ENCODE measurements at places on chromosomes 16 and 17.

GRCh38 chr17:58270476-58271215, 10.1 kb downstream of the MPO start:
- no peak for DNase-seq

- no peak for DNase-seq
Measured at GRCh38 chr16:67683767-67684166, 17.2 kb downstream of the C16orf86 start.

- DNase-seq = no peak
Measured at GRCh38 chr16:52462816-52463215, 84.1 kb downstream of the TOX3 start.

DNA sequence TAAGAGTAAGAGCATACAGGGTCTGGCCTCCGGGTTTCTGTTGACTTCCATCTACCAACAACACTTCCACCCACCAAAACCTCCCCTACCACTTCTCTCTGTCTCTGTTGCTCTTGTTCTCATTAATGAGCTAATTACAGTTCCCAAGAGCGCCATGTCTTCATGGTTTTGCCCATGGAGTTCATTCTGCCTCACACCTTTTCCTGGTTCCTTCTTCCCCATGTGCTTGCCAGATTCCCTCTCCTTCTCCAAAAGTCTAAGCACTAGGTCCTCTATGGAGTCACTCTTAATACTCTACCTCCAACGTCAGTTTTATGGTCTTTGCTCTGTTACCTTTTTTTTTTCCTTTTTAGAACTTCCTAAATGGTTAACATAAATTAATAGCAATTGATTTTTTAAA, 92.8 kb downstream of the MYO1D start:
- DNase-seq = no peak

DNA sequence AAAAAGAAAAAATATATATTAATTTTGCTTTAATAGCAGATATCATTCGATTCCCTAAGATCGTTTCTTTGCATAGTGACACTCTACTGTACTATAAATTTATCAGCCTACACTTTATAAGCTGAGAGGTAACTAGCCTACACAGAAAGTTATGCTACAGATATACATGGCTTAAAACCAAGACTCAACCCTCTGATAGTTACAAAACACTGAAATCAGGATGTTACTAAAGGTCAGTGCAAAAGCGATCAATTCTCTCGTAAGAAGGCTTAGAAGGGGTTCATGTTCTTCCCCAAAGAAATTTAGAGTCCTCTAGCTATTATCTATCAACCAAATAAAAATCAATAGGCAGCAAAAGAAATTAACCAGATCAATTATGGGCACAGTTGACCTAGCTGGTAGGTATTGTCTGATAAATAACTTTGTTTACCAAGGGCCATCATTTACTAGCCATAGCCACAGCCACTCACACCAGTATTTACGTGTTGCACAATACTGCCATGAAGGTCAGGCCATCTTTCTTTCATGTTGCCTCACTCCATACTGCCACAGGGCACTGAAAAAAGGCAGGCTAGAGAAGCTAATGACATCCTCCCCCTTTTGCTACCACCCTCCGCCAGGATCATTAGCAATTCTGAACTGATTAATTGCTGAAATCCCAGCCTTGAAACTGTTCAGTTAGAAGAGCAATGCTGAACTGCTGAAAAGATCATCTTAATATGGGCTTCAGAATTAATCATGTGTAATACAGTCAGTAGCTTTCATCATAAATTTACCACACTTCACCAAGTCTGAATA, 43.7 kb downstream of the RND2 start:
- DNase-seq = no peak

DNA sequence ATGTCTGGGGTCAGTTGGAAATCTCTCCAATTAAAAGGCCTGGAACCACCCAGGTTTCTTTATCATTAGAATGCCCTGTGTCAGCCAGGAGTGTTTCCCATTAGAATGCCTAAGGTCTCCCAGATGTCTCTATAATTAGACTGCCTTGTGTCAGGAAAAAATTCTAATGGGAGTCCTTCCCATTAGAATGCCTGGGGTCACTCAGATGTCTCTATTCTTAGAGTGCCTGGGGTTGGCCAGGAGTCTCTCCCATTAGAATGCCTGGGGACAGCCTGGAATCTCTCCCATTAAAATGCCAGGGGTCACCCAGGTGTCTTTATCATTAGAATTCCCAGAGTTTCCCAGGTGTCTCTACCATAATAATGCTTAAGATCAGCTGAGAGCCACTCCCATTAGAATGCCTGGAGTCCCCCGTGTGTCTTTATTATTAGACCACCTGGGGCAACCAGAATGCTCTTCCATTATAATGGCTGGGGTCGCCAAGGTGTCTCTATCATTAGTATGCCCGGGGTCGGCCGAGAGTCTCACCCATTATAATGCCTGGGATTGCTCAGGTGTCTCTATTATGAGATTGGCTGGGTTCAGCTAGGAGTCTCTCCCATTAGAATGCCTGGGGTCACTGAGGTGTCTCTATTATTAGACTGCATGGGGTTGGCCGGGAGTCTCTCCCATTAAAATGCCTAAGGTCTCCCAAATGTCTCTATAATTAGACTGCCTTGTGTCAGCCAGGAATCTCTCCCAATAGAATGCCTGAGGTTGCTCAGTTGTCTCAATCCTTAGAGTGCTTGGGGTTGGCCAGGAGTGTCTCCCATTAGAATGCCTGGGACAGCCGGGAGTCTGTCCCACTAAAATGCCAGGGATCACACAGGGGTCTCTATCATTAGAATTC, 2254.6 kb downstream of the TP53TG3F start:
- DNase-seq = no peak

DNA sequence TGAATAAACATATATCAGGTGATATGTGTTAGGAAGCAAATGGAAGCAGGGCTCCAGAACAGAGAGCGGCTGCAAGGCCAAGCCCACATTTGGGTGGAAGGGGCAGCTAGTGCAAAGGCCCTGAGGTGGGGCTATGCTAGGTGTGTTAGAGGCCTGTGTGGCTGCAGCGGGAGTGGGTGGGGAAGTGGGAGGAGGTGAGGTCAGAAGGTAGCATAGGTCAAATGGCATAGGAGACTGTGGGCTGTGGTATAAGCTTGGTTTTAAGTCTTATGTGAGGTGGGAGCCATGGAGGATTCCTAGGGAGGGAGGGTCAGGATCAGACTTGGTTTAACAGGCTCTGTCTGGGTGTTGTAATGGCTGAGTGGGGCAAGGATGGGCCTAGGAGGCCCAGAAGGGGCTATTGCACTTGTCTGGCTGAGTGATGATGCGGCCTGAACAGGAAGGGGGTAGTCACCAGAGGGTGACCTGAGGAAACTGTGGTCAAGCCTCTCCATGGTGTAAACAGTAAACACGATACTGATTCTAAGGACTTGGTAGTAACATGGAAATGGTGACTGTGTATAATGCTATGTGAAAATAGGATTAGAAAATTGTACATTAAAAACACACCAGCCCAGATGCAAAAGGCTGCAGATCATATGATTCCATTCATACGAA, 31.1 kb downstream of the RAI1 start:
- DNase-seq = peak; percentile 83

- DNase-seq = peak; percentile 71
Measured at GRCh38 chr17:16415031-16415924, at the start of gene TRPV2. TRPV2 (plus strand) TSS chr17:16415571; CDS start chr17:16417669, 2,098 bp downstream.

DNA sequence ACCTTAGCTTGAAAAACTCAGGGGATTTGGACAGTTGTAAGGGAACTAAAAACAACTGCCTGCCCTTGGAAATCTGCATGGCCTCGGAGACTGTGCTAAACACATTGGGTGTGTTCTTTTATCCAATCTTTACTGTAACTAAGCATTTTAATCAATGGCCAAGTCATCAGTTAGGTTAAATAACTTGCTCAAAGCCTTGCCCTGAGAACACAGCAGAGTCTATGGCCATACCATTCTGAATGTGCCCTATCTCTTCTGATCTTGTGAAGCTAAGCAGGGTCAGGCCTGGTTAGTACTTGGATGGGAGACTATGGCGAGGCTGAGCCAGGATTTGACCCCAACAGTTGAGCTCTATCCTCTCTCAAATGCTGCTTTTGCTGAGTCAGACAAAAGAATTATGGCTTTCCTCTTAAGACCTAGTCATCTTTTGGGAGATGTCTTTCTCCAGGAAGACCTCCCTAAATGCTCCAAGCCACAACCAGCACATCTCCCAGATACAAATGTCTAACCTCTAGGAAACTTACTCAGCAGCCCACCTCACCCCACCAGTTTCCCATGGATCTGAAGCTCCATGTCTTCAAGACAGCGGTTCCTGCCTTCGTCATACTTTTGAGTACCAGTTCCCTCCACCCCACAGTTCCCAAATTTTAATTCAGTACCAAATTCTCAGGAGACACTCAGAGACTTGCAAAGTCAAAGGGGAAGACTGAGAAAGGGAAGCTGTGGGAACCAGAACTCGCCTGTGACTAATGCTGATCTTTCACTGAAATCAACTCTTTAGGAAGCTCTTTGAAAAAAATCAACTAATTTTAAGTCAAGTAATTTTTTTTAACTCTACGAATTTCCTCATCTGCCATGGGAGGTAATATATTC, 336.1 kb downstream of the MAF start:
- peak; percentile 63 for DNase-seq

DNA sequence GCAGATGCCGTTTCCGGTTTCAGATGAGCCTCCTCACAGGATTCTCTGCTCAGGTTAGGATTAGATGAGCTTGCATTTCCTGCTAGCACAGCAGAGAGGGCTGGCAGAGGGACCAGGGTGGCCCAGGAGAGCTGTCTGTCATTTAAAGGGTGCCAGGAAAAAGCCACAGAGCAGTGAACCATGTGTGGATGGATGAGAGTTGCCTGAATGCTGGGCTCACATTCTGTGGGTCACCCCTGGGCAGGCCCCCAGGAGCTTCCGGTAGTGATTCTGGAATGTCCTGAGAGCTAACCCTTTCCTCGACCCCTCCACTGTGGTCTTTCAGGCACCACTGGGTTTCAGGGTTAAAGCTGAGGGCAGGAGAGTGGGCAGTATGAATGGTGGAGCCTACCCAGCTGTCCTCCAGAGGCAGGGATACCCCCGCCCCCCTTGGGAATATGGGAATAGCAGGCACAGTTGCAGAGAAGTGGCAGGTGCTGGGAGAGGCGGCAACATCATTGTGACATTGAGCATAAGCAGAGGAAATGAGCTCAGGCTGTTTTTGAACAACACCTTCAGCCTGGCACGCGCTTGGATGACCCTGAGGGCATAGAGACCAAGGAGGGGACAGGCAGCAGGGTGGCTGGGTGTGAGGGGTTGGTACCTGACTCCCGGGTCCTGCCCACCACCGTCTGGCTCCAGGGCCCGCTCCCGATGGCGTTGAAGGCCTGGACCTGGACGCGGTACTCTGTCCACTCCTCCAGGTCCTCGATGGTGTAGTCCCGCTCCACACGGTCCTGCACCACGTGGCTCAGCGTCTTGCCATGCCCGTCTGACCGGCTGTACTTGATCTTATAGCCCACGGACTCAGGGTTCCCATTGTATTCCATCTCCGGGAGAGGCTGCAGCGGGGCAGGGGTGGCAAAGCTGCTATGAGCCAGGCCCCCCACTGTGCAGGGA, 83.0 kb upstream of the CDC42EP4 start:
- DNase-seq = no peak

- DNase-seq = peak; percentile 90
Measured at GRCh38 chr16:85171759-85172454, 59.6 kb upstream of the CIBAR2 start.

GRCh38 chr17:74512624-74513091, 18.6 kb downstream of the CD300LB start:
- DNase-seq = peak; percentile 91

GRCh38 chr17:44642834-44643233, 13.4 kb upstream of the MEIOC start:
- no peak for DNase-seq

- DNase-seq = no peak
Measured at GRCh38 chr17:31564883-31565301, 173.4 kb downstream of the RAB11FIP4 start.

DNA sequence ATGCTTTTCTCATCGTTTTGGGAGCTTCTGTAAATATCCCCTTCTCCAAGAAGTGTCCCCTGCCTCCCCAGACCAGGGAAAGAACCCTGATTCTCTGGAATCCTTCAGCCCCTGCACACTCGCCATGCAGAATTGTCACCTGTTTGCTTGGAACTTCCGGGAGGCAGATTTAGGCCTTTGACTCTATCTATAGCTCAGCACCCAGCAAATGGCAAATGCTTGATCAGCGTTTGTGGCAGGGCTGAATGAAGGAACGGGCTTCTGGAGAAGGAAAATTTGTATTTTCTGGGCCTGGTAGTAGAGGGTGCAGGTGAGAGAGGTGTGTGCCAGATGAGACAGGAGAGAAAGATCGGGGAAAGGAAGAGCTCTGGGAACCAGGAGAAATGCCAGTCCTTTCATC, 18.3 kb upstream of the CACNG4 start:
- DNase-seq = no peak

DNA sequence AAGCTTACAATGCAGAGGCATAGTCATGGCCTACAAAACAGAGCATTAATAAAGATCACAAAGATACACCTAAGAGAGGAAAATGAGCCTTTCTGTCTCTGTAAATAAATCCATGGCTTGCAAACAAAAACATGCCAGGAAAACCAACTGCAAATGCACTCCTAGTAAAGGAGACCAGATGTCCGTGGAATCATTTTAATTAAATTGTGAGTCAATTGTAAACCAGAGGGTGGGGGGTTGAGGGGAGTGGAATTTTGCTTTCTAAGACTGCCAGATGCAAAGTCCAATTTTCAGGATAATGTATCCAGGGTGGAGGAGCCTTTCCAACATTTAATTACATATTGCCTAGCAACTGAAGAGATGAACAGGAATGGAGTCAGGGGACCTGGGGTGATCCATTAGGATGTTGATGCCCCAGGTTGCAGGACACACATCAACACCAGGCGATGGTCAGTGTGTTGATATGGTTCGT, 390.3 kb upstream of the CCL2 start:
- DNase-seq = no peak

All from common myeloid progenitor, CD34-positive (primary cell).